ENCODE measurements at places on chromosomes 6 and 20. TPM values are rescaled to one million over a fixed set of nuclear protein-coding genes. Genes with fewer than 3 reads are reported as not detected.

DNA sequence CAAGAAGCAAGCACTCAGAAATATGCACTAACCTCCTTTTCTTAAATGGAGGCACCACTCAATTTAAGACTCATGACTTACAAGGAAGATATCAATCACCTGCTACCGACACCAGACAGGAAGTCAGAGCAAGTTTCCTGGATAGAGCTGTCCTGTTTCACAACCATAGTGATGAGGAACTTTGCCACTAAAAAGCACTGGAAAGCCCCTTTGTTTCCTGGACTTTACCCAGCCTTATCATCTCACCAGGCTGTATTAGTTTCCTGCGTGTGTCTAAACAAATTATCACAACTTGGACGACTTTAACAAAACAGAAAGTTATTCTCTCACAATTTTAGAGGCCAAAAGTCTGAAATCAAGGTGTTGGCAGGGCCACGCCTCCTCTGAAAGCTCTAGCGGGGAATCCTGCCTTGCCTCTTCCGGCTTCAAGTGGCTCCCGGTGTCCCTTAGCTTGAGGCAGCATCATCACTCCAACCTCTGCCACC lies 253.8 kb upstream of the STXBP5 start:
- no peak for ATAC-seq

DNA sequence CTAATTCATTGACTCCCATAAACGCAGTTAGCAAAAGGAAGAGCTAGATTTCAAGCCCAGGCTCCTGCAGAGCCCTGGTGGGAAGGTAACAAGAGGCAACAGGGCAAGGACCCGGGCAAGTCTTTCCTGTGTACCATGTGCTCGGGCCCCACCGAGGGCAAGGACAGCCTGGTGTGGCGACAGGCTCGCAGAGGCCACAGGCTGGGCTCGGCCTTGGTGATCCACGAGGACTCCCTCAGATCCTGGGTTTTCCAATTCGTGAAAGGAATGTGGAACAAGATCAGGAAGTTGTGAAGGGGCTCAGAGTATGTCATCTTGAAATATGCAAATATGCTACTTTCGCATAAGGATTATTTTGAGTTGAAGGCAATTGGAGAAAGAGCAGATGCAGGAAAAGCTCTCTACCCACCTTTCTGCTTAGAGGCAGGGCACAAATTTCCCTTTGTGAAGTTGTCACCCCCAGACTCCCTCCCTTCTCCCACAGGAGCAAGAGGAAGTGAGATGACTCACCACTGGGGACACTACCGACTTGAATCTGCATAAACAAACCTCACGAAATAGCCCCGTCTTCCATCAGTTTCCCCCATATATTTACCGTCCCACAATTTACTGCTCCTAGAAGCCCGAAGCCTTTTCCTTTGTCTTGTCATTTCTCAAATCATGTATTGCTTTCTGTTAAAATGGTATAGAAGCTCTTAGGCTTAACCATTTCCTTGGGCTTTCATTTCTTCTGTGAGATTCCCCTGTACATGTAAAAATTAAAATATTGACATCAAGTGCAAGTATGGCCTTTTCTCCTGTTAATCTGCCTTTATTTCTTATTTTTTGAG lies 79.0 kb downstream of the PSMG4 start:
- peak; percentile 19 for ATAC-seq

DNA sequence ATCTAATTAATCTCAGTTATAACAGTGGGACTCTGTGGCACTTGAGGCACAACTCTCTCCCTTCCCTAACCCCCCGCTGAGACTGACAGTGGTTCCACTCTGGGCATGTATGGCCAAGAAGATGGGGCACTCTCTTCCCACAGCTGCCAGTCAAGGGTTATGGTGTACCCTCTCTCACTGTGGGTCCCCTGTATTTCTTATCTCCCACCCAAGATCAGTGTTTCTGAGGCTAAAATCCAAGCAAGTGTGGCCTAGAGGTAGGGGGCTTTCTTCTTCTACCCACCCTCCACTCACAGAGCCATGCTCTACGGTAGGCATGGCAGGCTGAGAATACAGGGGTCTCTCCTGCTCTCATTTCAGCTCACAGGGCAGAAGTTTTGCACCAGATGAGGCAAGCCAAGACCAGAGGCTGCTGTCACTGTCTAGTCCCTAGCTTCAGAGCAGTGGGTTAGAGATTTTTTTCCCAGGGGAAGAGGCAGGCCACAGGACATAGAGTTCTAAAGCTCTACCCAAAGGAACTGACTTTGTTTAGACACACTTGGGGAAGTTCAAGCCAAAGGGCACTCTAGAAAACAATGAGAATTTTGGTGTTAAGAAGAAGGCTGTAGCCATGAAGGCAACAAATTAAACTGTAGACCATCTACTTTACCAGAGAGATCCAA lies 31.7 kb upstream of the HINT3 start:
- ATAC-seq, result no peak

- no peak for ATAC-seq
Observed at GRCh38 chr6:160069050-160069454, 52.6 kb upstream of the SLC22A1 start.

GRCh38 chr6:16855460-16855859 lies 94.2 kb upstream of the ATXN1 start:
- ATAC-seq, result no peak

DNA sequence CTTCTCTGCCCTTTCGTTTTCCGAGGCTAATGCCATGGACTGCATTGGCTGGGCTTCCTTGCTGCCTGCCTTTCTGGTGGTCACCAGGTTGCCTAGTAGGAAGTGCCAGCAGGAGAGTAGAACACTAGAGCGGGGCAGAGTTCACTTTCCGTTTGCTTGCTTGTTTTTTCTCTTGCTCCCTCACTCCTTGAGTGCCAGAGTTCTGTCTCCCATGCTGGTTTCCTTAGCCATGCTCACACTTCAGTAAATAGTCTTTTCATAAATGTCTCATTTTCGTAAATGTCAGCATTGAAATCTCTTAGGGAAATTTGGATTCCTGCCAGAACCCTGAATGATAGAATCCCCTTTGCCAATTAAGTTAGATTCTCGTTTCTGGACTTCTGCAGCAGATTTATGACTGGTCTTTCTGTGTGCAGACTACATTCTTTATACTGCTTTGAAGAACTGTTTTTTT lies 63.9 kb downstream of the FAM83B start:
- no peak for ATAC-seq

GRCh38 chr6:75603106-75603420 lies 1.4 kb downstream of the SENP6 start:
- no peak for ATAC-seq

DNA sequence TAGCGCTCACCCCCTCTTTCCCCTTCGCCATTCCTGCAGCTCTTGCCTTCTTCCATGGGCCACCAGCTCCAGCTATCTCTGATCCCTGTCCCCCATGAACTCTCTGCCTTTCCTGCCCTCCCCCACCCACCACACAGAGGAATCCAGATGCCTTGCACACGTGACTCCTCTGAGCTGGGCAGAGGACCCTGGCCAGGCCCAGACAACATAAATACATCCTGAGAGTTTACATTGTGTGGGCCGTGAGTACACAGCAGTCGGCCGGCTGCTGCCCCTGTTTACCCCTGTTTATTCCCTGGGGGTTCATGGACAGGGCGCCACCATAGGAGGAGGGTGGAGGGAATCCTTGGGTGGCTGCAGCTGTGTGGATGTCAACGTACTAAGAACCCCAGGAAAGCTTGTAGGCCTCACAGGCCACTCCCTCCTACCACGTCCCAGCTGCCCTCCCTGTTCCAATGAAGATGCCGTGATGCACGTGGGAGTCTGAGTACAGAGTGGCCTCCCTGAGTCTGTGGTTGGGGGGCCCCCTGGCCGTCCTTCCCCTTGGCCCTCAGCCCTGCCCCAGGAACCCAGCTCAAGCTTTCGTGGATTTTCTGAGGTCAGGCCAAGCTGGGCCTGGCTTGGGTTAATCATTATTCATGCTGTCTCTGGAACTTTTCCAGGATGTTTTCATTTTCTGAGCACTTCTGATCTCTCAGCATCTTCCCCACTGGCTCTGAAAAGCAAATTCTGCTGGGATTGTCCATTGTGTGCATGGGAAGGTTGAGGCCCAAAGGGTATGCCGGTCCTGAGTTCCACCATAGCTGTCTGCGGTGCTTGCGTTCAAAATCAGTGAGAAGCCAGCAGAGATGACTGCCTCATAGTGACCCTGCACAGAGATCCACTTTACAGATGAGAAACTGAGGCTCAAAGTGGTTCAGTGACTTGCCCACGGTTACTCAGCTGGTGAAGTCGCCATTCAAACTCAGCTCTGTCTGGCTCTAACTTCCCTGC lies 136.3 kb downstream of the MRPL14 start:
- peak; percentile 71 for ATAC-seq

Gene TXLNB
- total RNA-seq, result 0.84 TPM

Gene GPSM3
- 0.98 TPM for total RNA-seq

Gene AFG1L
- 6.7 TPM for total RNA-seq

Gene APOBEC2
- total RNA-seq, result 0.45 TPM
